Inflammatory macrophage treated with lipopolysaccharide for 4 hours (primary cell): ENCODE measurements at places on chromosomes 12 and 14.

- peak; percentile 2 for DNase-seq
Measured at GRCh38 chr12:46269429-46270241, 792 bp upstream of the SLC38A1 start.

DNA sequence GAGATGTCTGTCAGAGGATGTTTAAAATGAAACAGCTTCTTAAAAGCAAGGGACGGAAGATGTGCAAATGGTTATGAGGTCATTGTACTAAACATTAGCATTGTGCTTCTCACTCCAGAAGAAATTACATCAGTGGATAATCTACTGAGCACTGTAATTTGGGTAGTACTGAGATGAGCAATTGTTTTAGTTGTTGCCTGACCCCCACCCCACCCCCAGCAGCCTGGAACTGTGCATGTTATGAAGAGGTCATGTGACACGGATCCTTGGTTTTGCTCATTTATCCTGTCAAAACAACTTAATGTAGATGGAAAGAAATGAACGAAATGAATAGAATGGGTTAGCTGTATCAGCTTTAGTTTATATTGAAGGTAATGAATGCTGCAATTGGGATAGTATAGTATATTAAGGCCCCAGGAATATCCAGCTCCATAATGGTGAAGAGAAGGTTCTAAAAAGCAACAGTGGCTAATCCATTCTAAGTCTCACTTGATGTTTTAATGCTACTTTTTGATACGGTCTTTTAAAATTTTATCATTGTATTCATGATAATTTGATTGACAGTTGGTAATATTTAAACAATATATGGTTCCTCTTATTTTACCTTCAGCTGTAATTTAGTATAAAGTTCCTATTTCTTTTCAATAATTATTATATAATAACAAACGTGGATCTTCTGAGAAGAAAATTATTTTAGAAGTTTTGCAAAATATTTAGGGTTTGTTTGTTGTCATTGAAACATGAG lies 58.5 kb downstream of the WNK1 start:
- DNase-seq = peak; percentile 49

DNA sequence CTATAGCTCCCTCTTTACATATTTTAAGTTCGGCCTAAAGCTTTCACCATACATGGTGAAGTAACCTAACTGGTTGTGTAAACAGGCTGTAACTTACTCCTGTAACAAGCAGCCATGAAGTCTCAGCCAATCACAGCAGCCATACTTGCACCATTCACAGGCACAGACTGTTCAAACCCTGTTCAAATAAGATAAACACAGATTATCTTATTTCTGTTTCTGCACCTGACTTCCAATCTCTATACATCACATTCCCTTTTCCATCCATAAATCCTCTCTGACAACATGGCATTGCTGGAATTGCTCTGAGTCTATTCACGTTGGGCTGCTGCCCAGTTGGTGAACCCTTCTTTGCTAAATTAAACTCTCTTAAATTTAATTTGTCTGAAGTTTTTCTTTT lies 34.5 kb upstream of the ARID2 start:
- DNase-seq = no peak

- no peak for DNase-seq
Measured at GRCh38 chr14:100564512-100564911, 22.7 kb downstream of the BEGAIN start.

DNA sequence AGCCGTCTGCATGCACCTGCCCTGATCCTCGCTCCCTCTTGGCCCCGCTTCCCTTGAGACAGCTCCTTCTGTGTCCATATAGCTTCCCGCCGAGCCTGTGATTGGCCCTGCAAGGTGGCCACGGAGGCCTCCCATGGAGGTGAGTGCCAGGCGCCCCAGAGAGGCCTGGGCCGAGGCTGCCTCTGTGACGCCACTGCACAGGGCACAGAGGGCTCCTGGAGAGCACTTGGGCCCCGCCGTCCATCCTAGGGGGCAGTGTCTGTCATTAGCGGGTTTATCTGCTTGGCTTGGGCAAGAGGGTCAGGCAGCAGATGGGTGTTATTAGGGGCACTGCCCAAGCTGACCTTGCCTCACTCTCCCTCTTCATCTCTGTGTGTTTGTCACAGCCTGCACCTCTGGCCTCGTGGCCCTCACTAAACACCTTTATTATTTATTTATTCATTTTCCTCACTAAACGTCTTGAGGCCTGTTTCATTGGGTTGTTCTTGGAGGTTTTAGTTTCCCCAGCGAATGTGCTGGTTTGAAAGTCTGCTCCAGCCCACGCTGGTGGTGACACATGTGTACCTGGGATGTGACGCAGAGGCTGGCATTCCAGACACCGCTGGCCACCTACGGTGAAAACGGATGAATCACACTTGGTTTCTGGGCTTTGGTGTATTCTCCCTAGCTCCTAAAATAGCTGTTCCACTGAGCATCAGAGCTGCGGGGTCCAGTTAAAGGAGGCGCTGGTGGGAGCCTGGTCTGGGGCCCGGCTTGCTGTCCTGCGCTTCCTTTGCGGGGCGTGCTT lies 5.9 kb downstream of the ZFYVE21 start:
- DNase-seq = no peak

GRCh38 chr12:113525066-113525465 lies 53.4 kb upstream of the LHX5 start:
- DNase-seq = no peak

DNA sequence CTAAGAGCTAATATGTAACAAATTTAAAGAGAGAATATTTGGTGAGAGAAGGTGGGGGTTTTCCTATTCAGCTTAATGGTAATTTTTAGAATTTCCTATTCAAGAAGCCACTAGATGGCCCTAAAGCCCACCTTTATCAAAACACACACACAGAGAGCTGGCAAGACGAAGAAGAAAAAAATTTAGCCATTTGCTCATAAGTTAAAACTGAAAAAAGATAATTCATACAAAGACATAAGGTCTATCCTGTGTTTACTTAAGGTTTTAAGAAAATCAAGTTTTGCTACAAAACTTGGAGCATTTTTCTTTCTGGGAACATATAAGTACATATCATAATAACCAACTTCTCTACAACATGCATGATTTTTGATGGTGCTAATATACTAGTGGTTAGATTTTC lies 46.8 kb upstream of the PCED1B start:
- DNase-seq = peak; percentile 51

DNA sequence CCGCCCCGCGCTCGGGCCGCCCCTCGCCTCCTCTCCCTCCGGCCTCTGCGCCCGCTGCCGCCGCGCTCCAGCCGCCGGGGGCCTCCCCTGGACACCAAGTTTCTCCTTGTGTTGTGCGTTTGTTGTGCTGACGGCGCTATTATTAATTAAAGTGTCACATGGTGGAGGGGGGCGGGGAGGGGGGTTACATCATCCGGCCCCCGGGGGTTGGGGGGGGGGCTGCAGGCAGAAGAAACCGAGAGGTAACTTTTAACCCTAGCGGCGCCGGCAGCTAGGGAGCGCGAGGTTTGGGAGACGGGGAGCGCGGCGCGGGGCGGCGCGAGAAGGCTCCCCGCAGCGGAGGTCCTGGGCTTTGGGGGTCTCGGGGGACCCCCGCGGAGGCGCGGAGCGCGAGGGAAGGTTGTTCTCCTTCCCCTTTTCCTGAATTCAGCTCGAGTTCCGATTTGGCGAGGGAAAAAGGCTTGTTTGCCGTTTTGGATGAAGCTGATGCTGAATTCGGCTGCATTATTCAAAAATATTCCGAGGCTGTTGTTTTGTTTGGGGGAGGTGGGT lies at the start of gene HRK:
Gene HRK, minus strand, starts transcription at position 117 of the 552 bp plus-strand sequence. CDS start 134 bp downstream, outside the sequence.
- no peak for DNase-seq

- DNase-seq = peak; percentile 64
Measured at GRCh38 chr14:21268617-21269251, 508 bp downstream of the HNRNPC start.

DNA sequence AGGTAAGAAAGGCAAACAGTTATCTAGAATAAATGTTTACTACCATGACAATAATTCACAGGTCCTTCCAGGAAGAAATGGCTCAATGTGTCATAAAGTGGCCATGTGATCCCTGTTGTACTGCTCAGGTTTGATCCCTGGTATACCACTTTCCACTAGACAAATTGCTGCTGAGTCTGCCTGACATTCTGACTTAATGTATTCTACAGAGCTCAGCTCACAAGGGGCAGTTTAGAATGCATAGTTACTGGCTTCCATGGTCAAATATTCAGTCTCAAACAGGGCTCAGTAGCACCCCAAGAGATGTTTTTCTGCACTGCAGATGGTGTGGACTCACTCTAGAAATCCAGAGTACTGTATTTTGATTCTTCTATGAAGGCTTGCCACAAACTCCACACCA lies 21.8 kb downstream of the TSHR start:
- no peak for DNase-seq

DNA sequence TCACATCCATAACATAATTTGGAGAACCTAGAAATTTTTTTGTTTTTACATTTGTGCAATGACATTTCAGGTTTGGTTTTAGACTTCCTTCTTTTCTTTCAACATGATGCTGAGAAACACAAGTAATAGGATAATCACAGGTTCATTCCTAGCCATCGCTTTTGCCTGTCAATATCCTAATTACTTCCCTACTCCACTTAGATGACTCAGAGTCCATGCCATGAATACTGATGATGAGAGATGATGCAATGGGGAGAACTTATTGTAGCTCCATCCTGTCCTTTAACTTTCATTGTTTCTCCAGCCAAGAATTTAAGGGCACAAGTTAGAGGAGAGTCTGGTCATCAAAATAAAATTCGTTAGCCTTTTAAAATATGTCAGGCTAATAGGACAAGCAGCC lies 101.3 kb downstream of the PTPRO start:
- DNase-seq = no peak

DNA sequence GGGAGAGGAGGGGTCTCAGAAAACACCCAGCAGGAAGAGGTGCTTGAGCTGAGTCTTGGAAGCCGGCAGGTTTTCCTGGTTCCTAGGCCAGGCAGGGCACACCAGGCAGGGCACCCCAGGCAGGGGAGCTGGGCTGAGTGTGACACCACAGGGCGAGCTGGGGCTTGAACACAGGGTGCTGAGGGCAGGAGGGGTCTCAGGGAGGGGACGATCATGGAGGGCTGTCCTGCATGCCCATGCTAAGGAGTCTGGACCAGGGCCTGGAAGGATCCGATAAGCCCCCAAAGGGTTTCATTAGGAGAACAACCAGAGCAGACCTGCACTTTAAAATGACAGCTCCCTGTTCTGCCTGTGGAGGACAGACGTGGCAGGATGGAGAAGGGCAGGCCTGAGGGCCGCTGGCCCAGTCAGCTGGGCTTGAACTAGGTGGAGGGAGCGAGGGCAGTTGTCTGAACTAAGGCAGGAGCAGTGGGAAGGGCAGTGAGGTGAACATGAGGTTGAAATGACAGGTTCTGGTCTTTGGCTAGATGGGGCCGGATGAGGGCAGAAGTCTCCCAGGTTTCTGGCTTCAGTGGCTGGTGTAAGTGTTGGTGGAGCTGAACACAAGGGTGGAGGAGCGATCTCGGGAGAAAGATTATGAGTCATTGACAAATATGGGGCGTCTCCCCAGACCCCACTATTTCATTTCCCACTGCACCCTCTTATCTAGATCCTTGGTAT lies 171.0 kb upstream of the PZP start:
- DNase-seq = no peak

GRCh38 chr12:54891717-54892478 lies 37.6 kb downstream of the MUCL1 start:
- no peak for DNase-seq

GRCh38 chr14:59465316-59466135 lies at the start of gene GPR135:
Gene GPR135, minus strand, starts transcription at chr14:59465380. Its CDS starts 154 bp downstream, at chr14:59465226.
- DNase-seq = no peak
